ENCODE measurements at places on chromosomes 1 and 21.

DNA sequence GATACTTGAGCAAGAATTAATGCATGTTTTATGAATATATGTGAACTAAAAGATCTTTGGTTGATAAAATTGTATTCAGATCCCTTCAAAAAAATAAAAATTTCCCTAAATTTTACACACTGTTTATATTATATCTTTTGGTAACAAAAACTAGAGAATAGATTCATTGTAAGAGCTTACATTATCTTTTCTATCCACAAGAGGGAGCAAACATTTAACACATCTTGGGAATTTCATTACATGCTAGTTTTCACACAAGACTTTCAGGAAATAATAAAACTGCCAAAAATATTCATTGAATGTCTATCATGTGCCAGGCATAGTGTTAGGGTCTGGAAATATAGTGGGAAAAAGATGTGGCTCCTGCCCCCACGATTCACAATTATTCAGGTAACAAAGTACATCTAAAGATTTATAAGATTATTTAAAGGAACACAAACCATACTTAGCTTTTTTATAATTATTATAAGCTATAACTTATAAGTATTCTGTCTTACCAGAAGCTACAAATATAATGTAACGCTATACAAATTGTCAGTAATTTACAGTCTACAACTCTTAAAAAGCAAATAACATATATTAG is 30.6 kb downstream of the FAF1 start:
- peak; percentile 43 for DNase-seq

DNA sequence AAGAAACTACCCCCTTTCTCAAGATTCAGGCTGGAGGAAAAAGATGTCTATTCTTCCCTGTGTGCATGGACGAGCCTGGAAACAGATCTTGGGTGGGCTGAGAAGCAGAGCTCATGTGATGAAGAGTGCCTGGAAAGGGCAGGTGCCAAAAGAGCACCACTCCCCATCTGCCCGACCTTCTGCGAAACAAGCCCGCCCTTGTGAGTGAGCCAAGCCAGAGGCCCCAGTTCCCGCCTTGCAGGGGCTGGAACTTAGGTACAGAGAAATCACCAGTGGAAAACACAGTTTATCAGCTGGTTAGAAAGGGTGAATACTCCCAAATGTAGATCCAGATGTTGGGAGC is 26.7 kb upstream of the A3GALT2 start:
- no peak for DNase-seq

- no peak for DNase-seq
Measured at GRCh38 chr1:22563671-22564602, 648 bp downstream of the EPHA8 start.

- DNase-seq, result no peak
Measured at GRCh38 chr1:153356392-153357075, 1.1 kb upstream of the S100A9 start.

- DNase-seq, result no peak
Measured at GRCh38 chr1:214413315-214413714, 132.4 kb downstream of the SMYD2 start.

DNA sequence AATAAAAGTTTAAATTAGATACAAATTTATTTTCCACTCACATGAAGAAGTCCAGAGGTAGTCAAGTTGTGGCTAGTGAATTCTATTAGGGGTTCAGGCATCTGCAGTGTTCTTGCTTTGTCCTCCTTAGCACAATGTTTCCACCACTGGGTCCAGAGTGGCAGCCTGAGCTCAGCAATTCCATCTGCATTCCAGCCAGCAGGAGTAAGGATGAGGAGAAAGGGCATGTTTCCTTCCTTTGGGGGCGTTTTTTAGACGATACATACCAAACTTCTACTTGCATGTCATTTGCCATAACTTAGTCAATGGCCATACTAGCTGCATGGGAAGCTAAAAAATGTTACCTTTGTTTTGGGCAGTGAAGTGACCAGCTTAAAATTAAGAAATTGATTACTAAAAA is 98.5 kb upstream of the VANGL1 start:
- DNase-seq, result no peak

GRCh38 chr1:3340548-3341235 is 113.8 kb upstream of the ARHGEF16 start:
- DNase-seq, result no peak
